CD4-positive, alpha-beta T cell (primary cell): ENCODE measurements at places on chromosomes 3 and 15. TPM values are rescaled to one million over a fixed set of nuclear protein-coding genes. Genes with fewer than 3 reads are reported as not detected.

- H3K36me3 ChIP-seq: no peaks in the 10 kb centered on the region
- H3K4me1 ChIP-seq: peaks cover 30% of the 10 kb centered on the region
- no peaks in the 10 kb centered on the region for H3K27me3 ChIP-seq
- DNase-seq: no peak
- H3K4me3 ChIP-seq: no peak overlapping the region
Observed at GRCh38 chr3:128991355-128991895, 2.5 kb downstream of the CFAP92 start.

DNA sequence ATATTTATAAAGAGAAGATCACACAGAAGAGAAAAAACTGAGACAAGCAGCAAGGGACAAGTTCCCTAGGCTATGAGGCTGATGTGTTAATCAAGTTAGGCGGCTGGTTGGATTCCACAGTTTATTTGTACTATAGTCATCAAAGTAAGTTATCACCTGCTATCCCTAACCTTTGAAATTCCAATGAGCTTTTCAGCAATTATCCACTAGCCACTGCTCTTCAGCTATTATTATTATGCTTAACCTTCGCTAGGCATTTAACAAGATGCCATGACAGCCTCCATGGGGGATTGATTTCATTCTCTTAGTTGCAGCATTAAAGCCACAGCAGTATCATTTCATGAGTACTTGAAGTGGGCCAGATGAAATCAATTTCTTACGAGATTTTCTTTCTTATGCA lies 699.5 kb upstream of the NAALADL2 start:
- H3K4me1 ChIP-seq: no peaks in the 10 kb centered on the region
- H3K4me3 ChIP-seq: no peak overlapping the region
- no peaks in the 10 kb centered on the region for H3K36me3 ChIP-seq
- H3K27me3 ChIP-seq: no peaks in the 10 kb centered on the region
- no peak overlapping the region for H3K27ac ChIP-seq
- DNase-seq: no peak

DNA sequence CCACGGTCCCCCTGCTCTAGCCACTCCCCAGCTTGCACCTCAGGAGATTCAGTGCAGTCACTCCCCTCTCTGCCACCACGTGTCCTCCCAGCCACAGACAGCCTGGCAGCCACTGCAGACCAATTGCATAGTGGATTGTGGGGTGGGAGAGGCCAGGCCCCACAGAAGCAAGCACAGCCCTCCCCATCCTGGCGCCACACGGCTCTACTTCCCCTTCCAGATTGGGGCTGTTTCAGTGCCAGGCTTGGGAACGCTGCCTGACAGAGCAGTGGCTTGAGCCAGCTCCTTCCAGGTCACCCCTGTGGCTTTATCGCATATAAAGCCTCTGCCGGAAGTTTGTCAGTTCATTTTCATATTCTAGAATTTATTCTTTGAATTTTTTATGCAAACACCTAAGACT lies 90.7 kb downstream of the TMEM266 start:
- no peaks in the 10 kb centered on the region for H3K36me3 ChIP-seq
- peaks cover 15% of the 10 kb centered on the region for H3K4me1 ChIP-seq
- no peak overlapping the region for H3K27ac ChIP-seq
- DNase-seq: no peak
- H3K4me3 ChIP-seq: no peak overlapping the region
- peaks cover 4% of the 10 kb centered on the region for H3K27me3 ChIP-seq

Gene PIERCE2
- not detected for total RNA-seq

Gene CASR
- total RNA-seq: 0.03 TPM
